ENCODE measurements at places on chromosomes 1 and 21.

DNA sequence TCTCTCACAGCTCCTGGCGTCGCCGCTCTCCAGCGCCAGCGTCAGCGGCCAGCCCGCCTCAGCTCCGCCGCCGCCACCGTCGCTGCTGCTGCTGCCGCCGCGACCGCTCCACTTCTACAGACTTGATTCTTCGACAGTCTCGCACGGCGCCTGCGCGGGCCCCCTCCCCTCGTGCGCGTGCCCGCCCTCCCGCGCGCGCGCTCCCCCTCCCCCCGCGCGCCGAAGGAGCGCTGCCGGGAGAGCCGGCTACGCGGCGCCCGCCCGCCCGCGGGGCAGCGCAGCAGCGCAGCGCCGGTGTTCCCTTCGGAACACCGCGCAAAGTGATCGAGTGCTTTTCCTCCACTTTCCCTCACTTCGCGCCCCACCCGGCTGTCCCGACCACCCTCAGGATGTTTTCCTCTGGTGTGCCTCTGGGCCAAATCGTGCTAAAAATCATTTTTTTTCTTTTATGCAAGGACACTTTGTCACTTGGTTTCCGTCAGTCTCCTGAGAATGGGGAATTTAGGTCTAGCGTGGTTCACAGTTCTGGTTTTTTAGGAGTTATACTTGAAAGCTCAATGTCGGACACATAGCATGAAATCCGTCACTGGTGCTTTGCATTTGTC is at the start of gene IRF2BP2:
Gene IRF2BP2 (minus strand): TSS at position 118 of the 605 bp plus-strand sequence. CDS start 684 bp downstream, outside the sequence.
- DNase-seq = peak; percentile 85

DNA sequence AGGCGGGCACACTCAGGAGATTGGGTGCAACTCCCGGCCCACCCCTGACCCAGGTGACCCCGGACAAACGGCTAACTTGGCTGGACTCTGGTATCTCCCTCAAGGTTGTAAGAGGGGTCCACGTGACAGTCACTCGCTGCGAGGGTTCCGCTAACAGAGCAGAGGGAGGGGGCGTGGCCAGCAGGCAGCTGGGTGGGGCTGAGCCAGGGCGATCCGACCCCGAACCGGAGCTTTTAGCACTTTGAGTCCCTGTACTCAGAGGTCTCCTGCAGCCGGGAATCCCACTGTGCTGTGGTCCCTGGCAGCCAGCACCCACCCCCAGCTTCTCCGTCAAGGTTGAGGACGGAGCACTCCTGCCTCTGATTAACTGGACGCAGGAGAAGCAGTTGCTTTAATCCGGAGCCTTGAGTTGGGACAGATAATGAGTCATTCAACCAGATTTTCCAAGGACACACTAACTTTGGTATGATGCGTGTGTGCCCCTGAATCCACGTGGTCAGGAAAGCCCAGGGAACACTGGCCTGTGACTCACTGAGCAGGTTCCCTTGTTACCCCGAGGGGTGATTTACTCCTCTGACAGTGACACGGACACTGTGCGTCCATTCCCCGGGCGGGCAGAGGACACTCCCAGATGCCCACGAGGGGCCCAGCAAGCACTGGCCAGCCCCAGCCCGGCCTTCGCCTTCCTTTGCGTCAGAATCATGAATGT is 16.8 kb downstream of the TRPM2 start:
- DNase-seq = no peak

DNA sequence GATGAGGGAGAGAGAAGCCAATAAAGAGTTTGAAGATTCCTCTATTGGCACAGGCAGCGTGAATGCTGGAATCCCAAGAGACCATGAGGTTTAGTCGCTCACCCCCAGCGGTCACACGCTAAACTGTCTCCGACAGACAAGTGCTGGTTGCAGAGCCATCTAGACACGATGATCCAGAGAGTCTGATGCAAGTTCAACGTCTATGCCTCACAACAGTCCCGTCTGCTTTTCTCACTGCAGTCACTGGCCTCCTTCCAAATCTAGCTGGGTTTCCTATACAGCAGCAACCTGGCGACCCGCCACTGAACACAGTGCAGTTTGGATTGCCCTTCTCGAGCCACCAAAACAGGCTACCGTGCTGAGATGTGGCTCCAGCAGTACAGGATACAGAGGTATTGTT is 98.6 kb upstream of the KRTAP19-8 start:
- DNase-seq = no peak

GRCh38 chr1:152759453-152760173 is 1.8 kb downstream of the KPRP start:
- no peak for DNase-seq

DNA sequence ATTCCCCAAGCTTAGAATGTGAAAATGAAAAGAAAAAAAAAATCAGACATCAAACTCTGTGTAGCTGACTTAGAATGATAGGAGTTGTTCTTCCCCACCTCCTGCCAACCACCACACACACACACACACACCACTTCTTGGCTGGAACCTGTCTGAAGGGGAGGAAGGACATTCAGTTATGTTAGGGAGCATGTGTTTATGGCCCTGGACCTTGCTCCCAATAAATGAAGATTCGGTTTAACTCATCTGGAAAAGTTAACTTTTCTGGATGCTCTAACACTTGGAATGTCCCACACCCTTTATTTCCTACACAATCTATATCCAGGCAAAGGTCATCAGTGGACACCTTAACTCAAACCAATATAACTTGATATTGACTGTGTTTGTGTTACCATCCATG is 112.4 kb downstream of the DAB1 start:
- no peak for DNase-seq

DNA sequence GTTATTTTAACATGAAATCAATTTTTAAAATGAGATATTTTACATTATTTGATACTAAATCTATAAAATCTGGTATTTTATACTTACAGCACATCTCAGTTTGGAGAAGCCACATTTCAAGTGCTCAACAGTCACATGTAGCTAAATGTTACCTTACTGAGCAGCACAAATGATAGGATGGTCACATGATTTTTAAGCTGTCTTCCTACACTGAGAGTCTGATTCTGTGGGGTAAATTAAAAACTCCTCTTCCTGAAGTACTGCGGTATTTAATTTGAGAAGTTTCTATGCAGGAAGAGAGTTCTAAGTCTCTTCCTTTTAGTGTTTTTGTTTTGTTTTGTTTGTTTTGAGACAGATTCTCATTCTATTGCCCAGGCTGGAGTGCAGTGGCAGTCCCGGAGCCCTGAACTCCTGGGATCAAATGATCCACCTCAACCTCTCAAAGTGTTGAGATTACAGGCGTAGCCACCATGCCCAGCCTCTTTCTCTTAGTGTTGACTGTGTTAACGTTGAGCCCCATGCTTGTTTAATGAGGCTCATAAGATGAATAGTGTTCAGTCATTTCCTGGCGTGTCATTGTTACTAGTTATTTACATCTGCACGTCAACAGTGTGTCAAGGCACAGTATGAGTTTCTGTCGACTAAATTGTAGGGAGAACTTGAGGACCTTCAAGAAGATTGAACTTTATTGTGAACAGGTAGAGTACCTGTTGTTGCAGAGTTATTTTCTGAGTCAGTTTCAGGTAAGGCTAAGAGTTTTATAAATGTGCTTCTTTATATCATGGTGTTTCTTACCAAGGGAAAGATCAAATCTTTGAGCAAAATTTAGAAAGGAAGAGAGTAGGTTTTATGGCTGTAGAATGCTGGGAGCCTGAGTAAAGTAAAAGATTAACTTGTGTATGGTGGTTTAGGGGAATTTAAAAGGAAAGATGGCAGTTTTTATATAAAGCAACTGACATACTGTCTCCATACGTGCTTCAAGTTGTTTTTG is 3.3 kb downstream of the CNST start:
- peak; percentile 46 for DNase-seq

GRCh38 chr1:222413436-222413835 is 134.5 kb downstream of the HHIPL2 start:
- DNase-seq = no peak

DNA sequence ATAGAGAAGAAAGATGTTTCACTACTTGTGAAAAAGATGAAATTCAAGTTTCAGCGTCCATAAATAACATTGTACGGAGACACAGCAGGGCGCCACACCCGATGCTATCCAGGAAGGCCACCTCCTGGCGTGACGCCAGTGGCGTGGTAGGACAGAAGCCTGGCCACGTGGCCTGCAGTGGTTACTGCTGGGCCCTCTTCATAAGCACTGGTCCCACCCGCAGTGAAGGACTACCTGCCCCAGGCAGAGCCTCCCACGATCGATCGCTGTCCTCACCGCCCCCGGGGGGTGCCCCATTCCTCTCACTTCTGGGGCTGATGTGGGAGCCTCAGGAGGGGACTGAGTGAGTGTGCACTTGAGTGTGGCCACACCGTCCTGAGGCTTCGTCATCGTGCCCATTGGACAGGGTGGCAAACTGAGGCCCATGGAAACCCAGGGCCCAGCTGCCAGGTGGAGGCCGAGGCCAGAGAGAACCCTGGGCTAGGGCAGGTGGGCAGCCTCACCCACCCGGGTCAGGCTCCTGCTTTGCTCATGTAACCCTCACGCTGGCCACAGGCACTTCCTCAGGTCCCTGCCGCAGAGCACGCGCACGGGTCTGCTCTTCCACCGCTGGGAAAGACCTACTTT is 11.7 kb upstream of the HES5 start:
- DNase-seq = no peak

GRCh38 chr21:24955275-24955961 is 651.9 kb downstream of the MRPL39 start:
- no peak for DNase-seq

DNA sequence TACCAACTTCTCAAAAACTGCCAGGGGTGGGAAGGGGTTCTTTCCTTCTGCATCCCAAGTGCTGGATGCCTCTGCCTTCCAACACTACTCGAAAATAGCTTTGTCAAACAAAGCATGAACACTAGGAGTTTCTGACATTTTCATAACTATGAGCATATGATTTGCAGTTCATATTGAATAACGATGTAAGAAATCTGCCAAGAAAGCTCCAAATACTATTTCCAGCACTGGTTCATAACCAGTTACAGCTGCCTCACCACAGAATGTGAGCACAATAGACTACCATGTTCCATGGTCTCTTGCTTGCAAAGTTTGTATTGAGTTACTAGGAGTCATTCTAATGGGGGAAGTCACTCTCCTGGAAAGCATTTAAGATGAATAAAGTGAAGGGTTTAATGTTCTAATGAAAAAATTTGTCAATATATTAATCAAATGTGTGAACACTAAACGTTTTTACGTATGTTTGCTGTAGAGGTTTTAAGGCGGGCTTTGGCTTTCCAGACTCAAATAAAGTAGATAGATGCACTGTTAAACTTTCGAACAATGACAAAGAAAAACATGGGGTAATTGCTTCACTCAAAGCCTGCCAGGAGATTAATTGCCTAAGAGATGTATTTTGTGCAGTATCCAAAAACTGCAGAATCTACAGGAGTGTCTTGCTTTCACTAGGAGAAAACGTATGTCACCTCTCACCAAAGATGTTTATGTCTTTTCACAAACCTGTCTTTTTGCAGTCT is 78.6 kb upstream of the UBE2U start:
- DNase-seq = no peak

- DNase-seq = no peak
Observed at GRCh38 chr21:28740125-28740524, 252.6 kb downstream of the LTN1 start.
